Stimulated activated CD4-positive, alpha-beta T cell treated with anti-CD3 and anti-CD28 coated beads, Interleukin-12 subunit alpha, Interleukin-12 subunit beta, amount 100 ng/mL, for 48 hours (primary cell): ENCODE measurements at places on chromosomes 7 and 10.

DNA sequence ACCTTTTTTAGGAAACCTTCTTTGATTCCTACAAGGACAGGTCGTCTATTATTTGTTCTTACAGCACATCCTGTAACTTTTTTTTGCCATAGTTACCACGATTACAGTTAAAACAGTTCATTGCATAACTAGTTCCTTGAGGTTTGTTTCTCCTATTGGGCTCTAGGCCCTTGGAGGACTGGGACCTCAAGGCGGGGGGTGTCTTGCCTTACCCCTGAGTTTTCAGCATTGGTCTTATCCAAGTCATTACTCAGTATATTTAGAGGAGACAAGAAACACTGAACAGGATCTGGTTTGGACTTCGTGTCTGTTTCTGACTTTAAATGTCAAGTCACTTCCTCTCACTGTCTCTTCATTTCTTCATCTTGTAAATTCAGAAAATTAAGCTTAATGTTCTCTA is 369.8 kb downstream of the SDK1 start:
- no peak for DNase-seq

DNA sequence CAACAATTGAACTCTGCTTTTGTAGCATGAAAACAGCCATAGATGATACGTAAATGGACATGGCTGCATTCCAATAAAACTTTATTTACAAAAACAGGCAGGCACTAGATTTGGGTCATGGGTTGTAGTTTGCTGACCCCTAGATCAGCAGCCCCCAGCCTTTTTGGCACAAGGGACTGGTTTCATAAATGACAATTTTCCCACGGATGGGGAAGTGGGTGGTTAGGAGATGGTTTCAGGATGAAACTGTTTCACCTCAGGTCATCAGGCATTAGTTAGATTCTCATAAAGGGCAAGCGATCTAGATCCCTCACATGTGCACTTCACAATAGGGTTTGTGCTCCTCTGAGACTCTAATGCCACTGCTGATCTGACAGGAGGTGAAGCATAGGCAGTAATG is 16.5 kb upstream of the ANK3 start:
- no peak for DNase-seq

DNA sequence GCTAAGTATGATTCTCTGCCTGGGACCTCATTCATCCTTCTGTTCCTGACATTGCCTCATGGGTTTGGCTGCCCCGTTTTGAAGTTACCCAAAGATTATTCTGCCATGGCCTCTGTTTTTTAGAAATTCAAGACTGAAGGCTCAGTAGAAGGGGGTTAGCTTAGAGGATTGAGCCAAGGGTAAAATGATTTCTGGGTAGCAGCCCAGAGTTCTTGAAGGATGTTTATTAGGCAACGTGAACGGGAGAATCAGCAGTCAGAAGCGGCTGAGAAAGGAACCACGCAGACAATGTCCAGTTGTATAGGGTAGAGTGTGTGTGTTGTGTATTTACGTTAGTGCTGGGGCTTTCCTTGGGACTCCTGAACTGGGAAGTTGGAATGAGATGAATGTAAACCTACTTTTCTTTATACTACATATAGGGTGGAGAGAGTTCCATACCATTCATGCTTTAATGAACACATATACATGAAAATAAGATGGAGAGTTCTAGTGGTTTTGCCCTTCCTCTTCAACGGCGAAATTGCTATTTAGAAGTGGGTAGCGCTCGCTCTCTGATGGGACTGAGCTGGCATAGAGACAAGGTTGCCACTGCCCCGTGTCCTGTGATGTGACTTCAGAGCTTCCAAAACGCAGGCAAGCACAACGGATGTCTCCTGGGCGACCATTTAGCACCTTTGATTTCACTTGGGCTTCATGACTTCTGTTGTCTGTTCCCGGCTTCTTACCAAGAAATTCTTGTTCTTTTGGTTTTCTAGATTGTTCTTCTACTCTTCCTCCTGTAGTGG is 35.0 kb upstream of the IL15RA start:
- no peak for DNase-seq

DNA sequence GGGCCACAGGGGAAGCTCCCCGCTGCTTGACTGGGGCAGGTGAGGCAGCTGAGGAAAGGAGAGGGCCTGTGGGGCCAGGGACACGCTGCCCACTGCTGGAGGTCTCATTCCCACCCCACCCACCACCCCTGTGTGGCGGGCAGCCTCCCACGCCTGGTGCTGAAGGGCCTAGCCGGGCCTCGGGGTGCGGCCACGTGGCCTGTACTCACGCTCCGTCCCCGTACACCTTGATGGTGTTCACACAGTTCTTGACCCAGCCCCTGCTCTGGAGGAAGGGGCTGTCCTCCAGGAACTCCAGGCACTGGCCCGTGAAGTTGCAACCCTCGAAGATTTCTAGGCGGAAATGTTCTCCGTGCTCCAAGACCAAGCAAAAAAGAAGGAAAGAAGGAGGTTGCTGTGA is 4.0 kb downstream of the CRYGN start:
- DNase-seq = no peak
